Anterior cingulate cortex (tissue), 58 donors: ENCODE measurements at places on chromosomes 2 and 18.

- DNase-seq = no peak
Measured at GRCh38 chr2:237144516-237144915, 58.8 kb downstream of the COPS8 start.

DNA sequence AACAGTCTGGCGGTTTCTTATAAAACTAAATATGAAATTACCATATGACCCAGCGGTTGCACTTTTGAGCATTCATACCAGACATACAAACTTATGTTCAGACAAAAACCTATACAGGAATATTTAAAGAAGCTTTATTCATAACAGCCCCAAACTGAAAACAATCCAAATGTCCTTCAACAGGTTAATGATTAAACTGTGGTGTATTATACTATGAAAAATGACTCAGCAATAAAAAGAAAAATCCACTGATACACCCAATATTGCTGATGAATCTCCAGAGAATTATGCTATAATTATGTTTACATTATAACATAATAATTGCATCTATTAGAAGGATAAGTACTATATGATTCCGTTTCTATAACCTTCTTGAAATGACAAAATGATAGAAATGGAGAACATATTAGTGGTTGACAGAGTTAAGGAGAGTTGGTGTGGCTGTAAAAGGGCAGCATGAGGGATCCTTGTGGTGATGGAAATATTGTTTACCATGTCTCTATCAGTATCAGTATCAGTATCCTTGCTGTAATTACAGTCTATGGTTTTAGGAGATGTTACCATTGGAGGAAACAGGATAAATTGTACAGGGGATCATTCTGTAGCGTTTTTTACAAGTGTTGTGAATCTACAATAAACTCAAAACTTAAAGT, 127.1 kb downstream of the DSC3 start:
- DNase-seq = no peak

DNA sequence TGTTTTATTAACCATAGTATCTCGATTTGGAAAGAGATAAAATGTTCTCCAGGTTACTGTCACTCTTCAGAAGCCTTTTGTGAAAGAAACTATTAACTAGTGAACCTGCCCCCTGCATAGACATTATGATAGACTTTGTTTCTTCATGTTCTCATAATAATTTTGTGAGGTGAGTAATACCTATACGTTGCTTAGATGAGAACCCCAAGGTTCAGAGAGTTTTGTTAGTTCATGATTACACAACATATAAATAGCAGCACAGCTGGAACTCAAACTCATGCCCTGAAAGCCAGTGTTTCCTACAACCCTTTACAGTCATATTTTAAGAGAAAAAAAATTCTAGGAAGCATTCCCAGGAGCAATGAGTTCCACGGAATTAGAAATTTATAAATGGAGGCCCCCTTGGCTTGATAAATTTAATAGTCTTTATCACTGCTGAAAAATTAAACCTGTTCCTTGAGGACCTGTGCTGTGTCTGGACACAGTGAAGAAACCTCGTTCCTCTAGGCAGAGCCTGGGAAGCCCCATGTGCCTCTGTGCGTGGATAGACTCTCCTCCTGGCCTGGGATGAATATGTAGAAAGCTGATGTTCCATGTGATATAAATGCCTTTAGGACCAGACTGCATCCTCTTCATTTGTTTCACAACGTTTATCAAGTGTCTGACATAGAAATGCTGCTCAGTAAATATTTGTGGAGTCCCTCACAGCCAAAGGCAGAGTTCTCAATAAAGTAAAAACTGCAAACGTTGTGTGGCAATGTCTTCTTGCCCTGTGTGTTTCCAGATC, 1257.0 kb upstream of the GYPC start:
- DNase-seq = no peak

DNA sequence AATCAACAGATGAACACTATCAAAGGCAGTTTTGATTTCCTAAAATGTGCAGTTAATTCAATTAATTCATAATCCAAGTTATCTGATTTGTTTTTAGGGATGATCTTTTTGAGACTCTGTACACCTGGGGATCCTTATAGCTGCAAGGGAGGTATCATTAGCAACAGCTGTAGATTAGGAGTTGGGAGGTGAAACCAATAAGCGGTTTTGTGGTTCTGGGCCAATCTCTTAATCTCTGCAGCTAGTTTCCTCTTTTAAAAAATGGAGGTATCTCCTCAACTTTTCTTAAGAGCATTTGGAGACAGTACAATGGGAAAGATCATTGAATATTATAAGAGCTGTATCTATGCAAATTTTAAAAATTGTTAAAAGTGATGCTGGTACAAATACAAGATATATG, 126.0 kb downstream of the MC4R start:
- DNase-seq = no peak

DNA sequence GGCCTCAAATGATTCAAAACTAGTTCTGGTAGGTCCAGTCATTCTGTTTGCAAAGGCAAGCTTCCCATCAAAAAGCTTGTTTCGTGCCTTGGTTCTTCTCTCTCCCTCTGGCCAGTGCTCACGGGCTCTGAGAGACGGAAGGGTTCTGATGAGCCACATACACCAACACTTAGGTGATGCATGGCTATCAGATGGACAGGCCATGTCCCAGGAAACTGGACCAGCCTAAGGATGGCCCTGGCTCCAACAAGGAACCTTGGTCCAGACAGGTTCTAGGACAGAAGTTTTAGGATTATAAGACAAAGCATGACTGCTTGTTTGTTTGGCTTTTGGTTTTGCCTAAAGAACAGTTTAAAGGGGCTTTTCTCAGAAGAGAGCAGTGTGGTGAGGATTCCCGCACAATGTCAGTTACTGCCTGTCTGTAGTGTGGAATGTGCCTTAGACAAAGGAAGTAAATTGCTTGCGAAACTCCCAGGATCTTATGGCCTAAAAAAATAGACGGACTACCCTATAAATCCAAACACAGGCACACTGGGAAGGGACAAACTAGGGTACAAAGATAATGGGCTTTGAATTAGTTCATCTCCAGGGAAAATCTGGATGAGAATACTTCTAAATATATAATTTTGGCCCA, 10.3 kb downstream of the CYP1B1 start:
- no peak for DNase-seq

DNA sequence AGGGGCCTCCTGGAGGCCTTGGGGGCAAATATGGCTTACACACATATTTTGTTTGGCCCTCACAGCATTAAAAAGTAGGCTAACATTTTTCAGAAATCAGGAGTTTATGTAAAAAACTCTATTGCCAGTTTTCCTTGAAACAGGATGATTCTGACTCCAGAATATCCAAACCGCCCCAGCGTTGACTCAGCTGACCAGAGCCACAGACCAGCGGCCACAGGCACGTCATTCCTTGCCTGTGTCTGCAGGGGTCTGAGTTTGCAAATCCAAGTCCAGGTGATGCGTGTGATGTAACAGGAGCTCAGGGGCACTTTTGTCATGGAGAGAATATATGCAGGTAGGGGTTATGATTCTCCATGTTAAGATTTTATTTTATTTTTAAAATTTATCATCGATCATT, 79.4 kb upstream of the ALKAL2 start:
- DNase-seq = no peak

DNA sequence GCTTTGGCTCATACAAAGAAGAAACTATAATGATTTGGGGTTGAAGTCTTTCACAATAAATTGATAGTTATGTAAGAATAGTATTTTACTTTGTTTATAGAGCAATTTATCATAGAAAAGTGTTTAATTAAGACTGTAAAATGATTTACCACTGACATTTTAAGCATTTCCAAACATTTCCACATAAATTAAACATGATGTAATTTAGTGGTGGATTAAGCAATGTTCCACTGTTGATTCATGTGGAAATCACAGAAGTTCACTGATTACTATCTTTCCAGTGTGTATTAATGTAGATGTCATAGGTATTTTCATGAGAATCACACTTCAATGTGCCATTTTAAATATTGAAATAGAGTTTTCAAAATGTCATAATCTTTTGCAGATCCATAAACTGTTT, 40.1 kb upstream of the GRB14 start:
- no peak for DNase-seq

DNA sequence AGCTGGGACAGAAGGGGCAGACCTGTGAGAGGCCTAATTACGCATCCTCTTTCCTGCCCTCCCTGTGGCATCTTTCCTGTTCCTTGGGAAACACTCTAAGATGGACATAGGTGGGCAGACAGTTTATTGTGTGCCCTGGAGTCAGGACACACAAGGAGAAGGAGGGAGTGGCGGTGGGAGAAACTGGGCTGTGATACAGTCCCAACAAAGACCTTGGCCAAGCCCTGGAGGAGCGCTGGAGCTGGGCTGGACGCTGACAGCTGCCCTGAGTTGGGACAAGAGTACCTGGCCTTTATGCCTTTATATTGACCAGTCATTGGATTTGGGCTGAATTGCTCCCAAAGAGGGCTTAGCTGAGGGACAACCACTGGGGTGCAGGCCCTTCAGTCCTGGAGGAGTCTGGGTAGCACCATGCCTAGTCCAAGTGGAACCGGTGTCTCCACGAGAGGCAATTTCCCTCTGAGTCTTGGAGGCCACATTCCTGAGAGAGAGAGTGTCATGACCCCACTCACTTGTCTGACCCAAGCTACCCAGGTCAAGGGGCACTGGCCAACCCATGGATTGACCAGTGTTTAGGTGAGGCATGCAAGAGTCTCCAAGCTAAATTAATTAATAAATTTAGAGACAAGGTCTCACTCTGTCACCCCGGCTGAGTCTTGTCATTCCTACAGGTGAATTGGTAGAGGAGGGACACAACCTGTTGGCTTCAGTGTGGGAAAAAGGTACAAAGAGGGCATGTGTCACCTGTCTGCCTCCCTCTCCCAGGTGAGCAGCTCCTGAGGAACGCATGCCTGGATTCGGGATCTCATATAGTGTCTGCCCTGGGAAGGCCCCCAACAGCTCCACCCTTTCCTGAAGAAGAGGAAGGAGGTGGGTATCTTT, 107.1 kb upstream of the ST3GAL5 start:
- no peak for DNase-seq

DNA sequence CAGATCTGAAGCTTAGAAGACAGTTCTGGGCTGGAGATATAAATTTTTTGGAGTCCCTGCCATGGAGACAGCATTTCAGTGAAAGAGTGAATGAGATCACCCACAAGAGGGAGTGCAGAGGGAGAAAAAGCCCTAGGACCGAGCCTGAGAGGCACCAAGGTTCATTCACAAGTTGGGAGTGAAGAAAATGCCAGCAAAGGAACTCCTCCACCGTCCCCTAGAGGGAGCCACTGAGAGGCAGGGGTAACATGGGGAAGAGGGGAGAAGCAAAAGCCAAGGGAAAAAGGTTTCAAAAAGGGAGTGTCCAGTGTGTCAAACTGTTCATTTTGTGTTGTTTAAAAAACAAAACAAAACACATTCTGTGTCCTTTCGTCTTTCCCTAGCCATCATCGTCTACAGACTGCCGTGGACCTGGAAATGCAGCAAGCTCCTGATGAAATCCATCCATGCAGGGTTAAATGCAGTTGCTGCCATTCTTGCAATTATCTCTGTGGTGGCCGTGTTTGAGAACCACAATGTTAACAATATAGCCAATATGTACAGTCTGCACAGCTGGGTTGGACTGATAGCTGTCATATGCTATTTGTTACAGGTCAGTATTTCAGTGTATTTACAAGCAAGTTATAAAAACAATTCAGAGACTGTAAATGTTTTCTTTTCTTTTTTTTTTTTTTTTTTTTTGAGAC, 19.1 kb downstream of the CYBRD1 start:
- DNase-seq = no peak

DNA sequence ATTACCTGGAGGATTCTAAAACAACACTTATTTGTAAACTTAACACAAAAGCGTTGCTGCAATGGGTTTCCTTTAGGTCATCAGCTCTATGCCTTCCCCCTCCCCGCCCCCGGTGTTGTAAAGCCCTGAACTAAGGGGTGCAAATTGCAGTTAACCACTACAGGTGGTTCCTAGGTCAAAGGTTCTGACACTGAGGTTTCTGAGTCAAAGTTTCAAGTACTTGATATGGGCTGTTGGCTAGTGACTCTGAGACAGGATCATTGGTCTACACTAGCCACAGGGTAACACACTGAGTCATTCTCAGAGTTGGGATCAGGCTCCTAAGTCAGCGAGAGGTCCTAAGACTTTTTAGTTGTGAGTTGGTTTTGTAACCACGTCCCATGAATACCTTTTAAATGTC, 15.4 kb downstream of the IL1B start:
- DNase-seq = no peak

GRCh38 chr18:48982266-48982665, 31.5 kb upstream of the SMAD7 start:
- no peak for DNase-seq

DNA sequence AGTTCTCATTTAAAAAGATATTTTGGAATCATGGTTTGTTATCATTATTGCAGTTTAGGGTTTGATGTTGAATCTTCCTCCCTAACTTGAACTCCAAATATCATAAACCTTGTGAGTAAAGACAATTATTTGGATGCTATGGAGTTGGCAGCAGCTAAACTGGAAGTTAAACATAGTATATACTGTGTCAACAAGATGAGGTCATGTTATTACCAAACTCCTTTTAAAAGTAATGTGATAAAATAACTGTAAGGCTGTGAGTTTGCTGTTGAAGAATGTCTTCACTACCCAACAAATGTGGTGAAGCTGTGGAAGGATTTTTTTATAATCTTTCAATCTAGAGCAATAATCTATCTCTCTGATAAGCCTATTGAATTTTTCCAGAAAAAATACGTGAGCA, 16.0 kb downstream of the DNAH6 start:
- DNase-seq = no peak

DNA sequence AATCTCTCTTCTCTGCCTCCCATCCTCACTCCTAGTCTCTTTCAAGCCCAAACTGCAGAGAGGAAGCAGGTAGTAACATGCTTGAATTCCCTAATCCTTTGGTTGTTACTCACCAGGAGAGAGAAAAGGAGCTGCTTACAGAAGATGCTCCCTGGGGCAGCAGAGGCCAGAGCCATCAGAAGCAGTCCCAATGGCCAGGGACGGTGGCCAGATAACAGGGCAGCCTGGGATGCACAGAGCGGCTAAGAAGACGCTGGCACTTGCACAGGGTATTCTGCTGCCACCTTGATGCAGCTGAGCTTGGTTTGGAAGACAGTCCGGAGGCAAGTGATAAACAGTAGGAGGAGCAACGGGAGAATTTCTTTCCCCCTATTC, 250 bp downstream of the DSC1 start:
- DNase-seq = no peak

GRCh38 chr2:32932825-32933755, 13.7 kb upstream of the LTBP1 start:
- no peak for DNase-seq

DNA sequence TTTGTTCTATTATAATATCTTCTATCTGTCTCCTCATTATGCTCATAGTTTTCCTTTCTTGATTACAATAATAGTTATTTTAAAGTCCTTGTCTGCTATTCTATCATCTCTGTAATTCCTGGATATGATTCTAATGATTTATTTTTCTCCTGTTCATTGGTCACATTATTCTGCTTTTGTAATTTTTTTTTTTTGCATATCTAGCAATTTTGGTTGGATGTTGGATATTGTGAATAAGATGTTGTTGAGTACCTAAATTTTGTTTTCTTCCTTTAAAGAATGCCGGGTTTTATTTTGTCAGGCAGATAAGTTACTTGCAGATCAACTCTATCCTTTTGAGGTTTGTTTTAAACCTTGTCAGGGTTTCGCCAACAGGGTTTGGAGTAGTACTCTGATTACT, 25.2 kb downstream of the KATNAL2 start:
- no peak for DNase-seq
